Stimulated activated CD4-positive, alpha-beta T cell treated with anti-CD3 and anti-CD28 coated beads, Interleukin-4, amount 100 ng/mL, for 4 hours (primary cell): ENCODE measurements at places on chromosomes 3 and 15.

GRCh38 chr3:172260381-172260780 lies 187.9 kb downstream of the GHSR start:
- DNase-seq = no peak

- no peak for DNase-seq
Observed at GRCh38 chr15:83659417-83659812, 5.5 kb downstream of the ADAMTSL3 start.

DNA sequence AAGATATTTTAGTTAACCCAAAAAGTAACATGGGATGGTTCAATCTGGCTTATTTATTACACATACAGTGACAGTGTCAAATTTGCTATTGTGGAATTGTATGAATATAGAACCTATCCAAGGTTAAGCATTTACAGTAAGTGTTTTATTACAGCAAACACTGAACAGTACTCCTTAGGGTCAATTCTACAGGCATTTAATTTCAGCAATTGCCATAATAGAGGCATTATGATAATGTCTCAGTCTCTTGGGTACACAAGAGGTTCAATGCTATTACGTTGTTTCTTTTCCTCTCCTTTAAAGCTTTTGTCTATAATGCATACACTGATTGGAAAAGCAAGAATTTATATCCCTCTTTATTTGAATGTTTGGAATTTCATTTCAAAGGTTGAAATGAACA lies 275.7 kb upstream of the NAALADL2 start:
- DNase-seq = no peak

DNA sequence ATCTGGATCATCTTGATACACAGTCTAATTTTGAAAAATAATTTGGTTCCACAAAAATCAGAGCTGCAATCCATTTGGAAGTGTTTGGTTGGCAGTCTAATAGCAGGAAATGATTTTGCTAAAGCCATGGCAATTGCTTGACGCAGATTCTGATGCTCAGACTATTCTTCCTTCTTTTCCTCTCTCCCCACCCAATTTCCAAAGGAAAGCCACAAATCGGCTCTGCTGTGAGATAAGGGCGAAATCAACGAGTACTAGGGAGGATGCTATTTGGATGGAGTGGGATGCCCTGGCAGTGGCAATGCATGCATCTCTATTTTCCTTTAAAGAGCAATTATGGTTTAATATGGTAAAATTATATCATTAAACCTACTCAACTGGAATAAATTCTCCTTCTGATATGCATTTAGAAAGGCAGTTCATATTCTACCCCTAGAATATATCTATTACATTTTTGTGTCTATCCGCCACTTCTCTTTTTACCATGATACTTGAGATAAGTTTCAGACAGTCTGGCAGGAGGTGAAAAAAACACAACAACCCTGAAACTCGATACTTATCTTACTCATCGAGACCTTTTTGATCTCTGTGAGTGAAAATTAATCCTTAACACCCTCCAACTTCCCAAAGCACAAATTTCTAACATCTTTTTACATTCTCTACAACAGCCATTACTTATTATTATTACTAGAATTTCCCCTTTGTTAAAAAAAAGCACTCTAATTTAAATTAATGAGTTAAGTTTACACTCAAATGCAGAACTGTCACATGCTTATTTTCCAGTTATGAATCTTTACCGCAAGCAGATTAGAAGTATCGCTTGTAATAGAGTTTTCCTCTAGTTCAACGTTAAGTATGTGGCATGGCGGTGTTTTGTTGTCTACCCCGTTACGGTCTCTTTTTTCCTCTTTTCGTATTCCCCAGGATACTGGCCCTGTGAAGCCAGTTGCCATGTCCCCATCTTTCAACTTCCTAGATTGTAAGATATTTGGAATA lies 433.3 kb downstream of the FOXP1 start:
- no peak for DNase-seq

GRCh38 chr3:140152851-140153639 lies 218.1 kb downstream of the CLSTN2 start:
- DNase-seq = no peak

DNA sequence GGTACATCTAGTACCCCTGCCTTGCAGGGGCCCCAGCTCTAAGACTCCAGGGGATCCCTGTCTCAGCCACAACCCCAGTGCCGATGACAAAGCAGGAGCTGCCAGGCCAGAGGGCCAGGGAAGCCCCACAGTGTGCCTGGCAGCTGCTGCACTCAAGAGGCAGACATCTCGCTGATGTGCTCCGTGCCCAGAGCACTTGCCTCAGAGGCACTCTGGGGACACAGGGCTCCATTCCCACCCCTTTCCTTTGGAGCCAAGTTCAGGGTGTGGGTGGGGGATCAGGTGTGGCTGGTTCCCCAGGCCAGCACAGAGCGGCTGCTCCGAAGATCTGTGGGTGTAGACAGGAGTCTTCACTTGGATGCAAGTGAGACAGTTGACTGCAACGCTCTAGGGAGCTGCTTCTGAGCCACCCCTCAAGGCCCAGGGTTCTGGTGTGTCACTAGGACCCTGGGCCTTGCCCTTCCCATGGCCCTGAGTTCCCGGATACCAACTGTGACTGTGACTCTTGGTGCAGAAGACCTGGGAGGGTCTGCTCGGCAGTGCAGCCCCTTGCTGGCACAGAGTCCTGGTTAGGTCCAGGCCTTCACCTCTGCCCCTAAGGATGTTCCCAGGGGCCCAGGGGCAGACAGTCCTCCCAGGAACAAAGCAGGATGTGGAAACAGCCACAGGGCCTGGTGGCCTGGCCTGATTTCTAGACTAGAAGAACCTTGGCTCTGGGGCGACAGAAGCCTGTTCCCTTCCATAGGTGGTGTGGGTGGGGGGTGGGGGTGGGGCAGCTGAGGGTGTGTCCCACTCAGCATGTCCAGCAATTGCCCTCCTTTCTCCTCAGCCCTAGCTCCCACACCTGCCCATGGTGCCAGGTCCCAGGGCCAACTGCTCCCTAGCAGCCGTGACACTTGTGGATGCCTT lies 2.5 kb downstream of the NT5DC2 start:
- DNase-seq = no peak

DNA sequence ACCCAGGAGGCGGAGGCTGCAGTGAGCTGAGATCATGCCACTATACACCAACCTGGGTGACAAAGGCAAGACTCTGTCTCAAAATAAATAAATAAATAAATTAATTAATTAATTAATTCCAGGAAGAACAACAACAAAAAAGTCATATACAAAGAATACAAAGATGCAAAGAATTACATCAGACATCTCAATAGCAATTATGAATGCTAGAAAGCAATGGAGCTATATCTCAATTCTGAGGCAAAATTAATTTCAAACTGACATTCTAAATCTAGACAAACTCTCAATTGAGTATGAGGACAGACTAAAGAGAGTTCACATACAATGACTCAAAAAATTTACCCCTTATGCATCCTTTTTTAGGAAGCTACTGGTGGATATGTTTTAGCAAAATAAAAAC lies 69.6 kb upstream of the CTNNB1 start:
- DNase-seq = no peak

- no peak for DNase-seq
Observed at GRCh38 chr15:42194513-42194912, 13.6 kb downstream of the VPS39 start.

GRCh38 chr3:132445817-132446216 lies 28.5 kb downstream of the DNAJC13 start:
- no peak for DNase-seq

DNA sequence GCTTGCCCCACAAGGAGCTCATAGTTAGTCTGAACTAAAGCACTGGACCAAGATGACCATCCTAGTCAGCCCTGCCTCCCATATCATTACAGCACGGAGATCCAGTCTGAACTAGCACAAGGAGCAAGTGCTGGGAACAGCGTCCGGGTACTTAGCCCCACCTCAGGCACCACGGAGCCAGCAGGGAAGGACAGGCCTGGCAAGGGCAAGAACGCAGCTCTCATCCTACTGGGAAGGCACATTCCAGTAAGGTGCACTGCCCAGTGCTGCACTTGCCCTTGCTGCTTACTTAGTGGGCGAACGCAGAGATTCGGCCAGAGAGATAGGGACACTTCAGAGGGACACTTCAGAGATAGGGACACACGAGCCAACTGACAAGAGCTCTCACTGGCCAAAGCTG lies 27.6 kb downstream of the SEC61A1 start:
- DNase-seq = no peak

GRCh38 chr3:195171093-195171873 lies 99.7 kb downstream of the XXYLT1 start:
- DNase-seq = no peak

- DNase-seq = no peak
Observed at GRCh38 chr3:82376883-82377282, 615.4 kb upstream of the GBE1 start.

DNA sequence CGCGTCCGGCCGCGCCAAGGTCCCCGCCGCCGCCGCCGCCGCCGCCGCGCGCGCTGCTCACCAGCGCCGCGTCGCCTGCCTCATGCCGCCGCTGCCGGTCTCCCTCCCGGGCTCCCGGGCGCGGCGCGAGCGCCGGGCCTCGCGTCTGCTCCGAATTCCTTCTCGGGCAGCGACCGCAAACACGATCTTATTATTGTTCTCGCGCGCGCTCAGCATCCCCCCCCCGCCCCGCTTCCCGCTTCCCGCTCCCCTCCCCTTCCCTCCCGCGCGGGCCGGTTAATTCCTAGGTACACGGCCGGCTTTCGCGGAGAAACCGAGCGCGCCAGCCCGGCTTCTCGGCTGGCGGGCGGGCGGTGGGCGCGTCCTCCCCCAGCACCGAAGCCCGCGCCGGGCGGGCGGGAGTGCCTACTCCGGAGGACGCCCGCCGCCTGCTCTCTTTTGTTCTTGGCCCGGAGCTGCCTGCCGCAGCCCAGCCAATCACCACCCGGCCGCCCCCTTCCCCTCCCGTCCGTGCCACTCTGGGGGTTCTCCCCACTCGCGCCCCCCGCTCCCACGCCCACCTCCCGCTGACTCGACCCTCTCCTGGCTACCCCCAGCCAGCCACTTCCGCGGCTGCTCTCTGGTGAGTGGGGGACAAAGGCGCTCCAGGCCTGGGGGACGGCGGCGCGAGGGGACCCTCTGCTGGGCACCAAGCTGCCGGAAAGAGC lies at the start of gene HDGFL3:
TSS of gene HDGFL3 (minus strand) at position 164 of the 707 bp plus-strand sequence. CDS start 409 bp downstream, outside the sequence.
- peak; percentile 9 for DNase-seq

- DNase-seq = no peak
Observed at GRCh38 chr3:45528429-45528828, 66.1 kb upstream of the LIMD1 start.

DNA sequence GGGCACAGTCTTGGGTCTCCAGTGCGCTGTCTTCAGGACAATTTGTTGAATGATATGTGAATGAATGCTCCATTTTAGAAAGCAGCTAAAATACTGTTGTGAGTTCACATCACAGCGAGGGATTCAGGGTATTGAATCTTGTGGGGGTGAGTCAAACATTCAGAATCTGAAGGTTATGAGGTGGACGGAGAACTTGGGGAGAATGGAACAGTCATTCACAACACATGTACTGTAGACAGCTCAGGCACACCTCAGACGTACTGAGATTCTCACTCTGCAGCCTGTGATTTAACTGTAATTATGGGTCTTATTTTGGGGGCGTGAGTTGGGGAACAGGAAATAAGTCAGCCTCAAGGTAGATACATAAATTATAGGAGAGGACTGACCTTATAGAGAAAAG lies 13.9 kb downstream of the CRYBG3 start:
- DNase-seq = no peak

GRCh38 chr3:158802409-158803268 lies 785 bp downstream of the MFSD1 start:
- no peak for DNase-seq

- no peak for DNase-seq
Observed at GRCh38 chr3:32354362-32354778, 37.3 kb upstream of the CMTM7 start.

DNA sequence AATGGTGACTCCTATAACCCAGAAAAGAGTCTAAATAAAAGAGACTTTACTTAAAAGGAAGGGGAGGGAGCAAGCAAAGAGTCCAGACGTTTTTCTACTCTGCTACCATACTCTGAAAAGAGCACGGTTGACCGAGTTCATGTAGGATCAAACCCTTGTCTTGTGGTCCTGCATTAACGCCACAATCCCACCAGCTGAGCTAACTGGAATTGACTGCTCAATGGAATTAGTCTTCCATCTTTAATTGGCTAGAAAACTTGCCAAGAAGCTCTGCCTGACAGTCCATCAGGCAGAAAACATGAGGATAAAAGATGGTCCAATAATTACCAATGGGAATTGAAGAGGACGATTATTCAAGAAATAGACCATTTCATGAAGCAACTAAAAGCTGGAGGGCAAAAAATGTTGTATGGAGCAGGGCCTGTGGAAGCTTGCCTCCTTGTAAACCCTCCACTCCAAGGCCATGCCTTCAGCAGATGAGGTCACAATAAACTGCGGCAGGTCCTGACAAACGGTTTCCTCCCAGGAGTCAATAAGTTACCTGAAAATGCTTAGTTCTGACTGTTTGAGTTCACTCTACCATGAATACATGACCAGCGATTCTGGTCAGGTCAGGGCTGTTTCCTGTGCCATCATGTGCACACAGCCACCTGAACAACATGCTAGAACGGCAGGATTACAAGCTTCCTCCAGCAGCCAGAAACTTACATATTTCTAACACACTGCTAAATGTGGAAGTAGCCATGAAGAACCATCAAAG lies 35.6 kb upstream of the ARHGEF3 start:
- DNase-seq = no peak

DNA sequence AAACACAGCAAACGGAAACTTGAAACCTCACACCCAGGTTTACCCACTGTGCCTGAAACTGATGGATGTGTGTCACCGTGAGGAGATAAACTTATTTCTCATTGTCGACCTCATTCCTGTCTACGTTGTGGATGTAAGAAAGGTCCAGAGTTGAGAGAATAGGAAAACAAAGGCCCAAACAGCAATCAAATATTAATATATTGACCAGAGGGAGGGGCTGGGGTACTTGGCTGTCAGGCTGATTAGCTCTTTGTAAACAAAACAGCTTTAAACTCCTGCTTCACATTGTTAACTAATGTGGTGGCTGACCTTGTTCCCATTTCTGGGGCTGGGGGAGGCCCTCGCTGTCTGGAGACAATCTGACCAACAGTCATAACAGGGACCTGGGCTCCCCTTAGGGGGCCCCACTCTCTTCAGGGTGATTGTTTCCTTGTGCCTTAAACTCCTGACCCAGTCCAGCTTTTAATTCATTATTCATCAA lies 937.6 kb downstream of the MCTP2 start:
- no peak for DNase-seq

GRCh38 chr3:107600780-107601179 lies 78.0 kb downstream of the BBX start:
- no peak for DNase-seq

GRCh38 chr3:152402695-152403451 lies 134.1 kb downstream of the MBNL1 start:
- no peak for DNase-seq

- no peak for DNase-seq
Observed at GRCh38 chr15:40336744-40337122, 4.0 kb downstream of the CCDC9B start.
